ENCODE measurements at places on chromosomes 3 and 15. TPM values are rescaled to one million over a fixed set of nuclear protein-coding genes. Genes with fewer than 3 reads are reported as not detected.

Gene CTXN2
- not detected for total RNA-seq

Gene EIF3J
- total RNA-seq = 43.8 TPM

Gene CPNE9
- not detected for total RNA-seq

Gene HYAL3
- total RNA-seq = 1.8 TPM

Gene ATP13A4
- total RNA-seq = 0.26 TPM
